Activated CD4-positive, alpha-beta T cell treated with anti-CD3 and anti-CD28 coated beads for 36 hours (primary cell): ENCODE measurements at places on chromosomes 6 and 20. TPM values are rescaled to one million over a fixed set of nuclear protein-coding genes. Genes with fewer than 3 reads are reported as not detected.

DNA sequence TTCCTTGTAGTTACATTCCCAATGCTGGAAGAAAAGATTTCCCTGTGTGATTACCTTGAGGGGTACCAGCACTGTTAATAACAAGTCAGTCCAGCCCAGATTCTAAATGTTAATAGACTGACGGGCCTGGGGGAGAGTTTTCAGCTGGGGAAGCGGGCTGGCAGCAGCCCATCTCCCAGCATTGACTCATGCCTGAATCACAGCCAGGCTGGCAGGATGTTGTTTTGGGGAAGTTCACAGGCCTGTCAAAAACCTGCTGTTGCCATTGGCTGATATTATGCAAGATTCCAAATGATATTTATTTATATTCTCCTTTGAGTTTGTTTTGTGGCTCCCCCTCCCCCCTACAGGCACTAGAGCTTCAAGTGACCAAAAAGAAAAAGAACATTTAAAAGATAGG, 213.9 kb upstream of the CNR1 start:
- no peaks in the 10 kb centered on the region for H3K4me1 ChIP-seq
- DNase-seq = no peak

GRCh38 chr6:158039571-158040050, 57.9 kb downstream of the SYNJ2 start:
- no peak overlapping the region for H3K4me3 ChIP-seq
- no peaks in the 10 kb centered on the region for H3K27me3 ChIP-seq
- peaks cover 31% of the 10 kb centered on the region for H3K36me3 ChIP-seq
- H3K4me1 ChIP-seq = peaks cover 32% of the 10 kb centered on the region
- peak; percentile 66 for DNase-seq
- no peak overlapping the region for H3K27ac ChIP-seq

Gene TASP1
- 10.1 TPM for total RNA-seq

DNA sequence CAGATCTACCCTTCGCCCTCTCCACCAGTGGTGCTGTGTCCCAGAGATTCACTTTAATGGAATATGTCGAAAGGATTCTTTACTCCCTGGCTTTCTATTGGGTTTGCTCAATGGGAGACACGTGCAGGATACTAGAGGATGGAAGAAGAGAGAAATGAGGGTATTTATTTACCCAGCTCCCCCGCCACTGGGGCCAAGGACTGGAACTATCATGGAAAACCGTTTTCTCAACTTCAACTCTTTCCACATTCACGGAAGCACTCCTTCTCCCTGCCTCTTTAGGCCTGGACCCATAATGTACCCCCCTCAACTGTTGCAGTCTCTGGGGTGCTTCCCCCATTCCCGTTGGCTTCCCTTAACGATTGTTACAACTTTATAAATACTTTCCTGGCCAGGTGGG, 26.6 kb upstream of the RALY start:
- peaks cover 2% of the 10 kb centered on the region for H3K27me3 ChIP-seq
- H3K4me3 ChIP-seq = no peak overlapping the region
- DNase-seq = no peak
- no peak overlapping the region for H3K27ac ChIP-seq
- H3K4me1 ChIP-seq = peaks cover 3% of the 10 kb centered on the region
- H3K36me3 ChIP-seq = no peaks in the 10 kb centered on the region

DNA sequence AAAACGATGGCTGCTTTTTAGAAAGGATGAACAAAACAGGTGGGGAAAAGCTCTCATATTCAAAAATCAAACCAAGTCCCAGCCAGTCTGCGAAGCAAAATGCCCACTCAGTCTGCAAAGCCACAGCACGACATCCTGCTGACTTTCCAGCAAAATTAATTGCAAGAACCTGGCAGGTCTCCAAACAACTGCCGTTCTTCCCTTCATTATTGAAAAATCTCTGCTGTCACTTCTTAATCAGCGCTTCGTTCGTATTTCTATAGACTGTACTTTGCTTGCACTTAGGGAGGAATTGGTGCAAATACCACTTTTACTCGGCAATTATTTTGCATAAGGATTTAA, 222.4 kb downstream of the CBLN4 start:
- peaks cover 2% of the 10 kb centered on the region for H3K27me3 ChIP-seq
- DNase-seq = no peak
- H3K36me3 ChIP-seq = no peaks in the 10 kb centered on the region
- no peak overlapping the region for H3K27ac ChIP-seq
- no peak overlapping the region for H3K4me3 ChIP-seq
- no peaks in the 10 kb centered on the region for H3K4me1 ChIP-seq

DNA sequence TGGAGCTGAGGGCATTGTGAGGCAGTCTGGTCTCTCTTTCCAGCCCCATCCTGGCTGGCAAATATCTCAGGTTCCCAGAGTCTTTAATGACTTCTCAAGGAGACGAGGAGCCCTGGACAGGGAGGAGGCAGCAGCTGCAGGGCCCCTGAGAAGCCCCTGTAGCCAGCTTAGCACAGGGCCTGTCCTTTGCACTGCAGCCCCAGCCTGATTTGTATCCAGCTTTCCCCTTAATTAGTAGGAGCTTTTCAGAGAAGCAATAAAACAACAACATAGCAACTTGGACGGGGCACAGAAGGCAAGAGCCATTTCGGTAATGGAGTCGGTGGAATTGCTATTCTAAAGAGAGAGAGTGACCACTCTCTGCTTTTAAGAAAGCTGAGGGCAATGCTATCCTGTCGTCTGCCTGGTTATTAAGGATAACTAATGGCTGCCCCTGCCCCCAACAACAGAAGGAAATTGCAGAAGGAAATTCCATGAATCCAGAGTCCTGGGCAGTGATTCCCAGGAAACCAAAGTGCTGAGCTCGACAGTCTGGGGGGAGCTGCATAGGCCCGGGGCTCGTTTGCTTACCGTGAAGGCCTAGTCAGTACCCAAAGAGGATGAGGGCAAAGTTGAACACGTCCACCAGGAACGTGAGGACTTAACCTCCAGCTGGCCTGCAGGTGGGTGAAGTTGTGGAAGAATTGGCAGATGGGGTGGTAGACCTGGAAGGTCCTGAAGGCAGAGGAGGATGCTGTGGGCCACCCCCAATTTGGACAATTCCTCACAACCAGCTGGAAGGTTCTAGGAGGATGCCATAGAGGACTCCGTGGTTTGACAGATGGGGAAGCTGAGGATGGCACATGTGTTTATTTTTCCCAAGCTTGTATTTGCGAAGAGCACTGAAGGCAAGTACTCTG, 50.3 kb downstream of the NPEPL1 start:
- H3K27me3 ChIP-seq = peaks cover 34% of the 10 kb centered on the region
- no peak overlapping the region for H3K4me3 ChIP-seq
- H3K36me3 ChIP-seq = no peaks in the 10 kb centered on the region
- no peaks in the 10 kb centered on the region for H3K4me1 ChIP-seq

- no peak overlapping the region for H3K4me3 ChIP-seq
- peaks cover 69% of the 10 kb centered on the region for H3K36me3 ChIP-seq
- H3K4me1 ChIP-seq = peaks cover 96% of the 10 kb centered on the region
Measured at GRCh38 chr6:111722179-111722731, 116.6 kb upstream of the TRAF3IP2 start.
